ENCODE measurements at places on chromosomes 4 and X. TPM values are rescaled to one million over a fixed set of nuclear protein-coding genes. Genes with fewer than 3 reads are reported as not detected.

DNA sequence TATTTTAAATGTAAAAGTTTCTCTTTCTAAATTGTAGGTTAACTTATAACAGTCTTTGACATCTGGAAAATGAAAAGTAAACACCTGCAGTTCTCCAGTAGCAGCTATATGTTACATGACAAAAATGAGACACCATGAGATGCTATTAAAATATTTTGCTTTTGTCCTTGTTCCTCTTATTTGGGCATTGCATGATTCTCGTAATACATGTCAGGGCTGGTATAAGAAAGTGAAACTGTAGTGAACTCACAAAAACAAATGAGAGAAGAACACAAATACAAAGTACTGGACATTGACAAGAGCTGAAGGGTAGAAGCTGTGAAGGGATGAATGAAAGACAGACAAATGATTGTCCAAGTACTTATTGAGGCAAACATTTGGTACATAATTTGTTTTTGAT is 9.0 kb downstream of the GK2 start:
- DNase-seq = no peak

DNA sequence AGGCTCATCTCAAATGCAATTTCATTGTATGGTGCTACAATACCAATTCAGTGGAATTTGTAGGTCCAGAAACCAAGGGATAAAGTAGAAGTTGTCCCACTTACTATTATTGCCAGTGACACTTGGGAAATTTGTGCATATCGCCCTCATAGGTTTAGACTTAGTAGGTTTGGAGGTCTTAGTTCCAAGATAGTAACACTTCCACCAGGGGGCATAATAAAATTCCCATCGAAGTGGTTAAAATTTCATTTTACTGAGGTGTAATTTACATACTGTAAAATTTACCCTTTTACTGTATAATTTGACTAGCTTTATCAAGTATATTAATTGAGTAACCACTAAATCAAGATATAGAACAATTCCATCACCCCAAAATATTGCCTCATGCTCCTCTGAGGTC is 174.6 kb downstream of the INPP4B start:
- no peak for DNase-seq

PTTG2 gene
- total RNA-seq = not detected

DNA sequence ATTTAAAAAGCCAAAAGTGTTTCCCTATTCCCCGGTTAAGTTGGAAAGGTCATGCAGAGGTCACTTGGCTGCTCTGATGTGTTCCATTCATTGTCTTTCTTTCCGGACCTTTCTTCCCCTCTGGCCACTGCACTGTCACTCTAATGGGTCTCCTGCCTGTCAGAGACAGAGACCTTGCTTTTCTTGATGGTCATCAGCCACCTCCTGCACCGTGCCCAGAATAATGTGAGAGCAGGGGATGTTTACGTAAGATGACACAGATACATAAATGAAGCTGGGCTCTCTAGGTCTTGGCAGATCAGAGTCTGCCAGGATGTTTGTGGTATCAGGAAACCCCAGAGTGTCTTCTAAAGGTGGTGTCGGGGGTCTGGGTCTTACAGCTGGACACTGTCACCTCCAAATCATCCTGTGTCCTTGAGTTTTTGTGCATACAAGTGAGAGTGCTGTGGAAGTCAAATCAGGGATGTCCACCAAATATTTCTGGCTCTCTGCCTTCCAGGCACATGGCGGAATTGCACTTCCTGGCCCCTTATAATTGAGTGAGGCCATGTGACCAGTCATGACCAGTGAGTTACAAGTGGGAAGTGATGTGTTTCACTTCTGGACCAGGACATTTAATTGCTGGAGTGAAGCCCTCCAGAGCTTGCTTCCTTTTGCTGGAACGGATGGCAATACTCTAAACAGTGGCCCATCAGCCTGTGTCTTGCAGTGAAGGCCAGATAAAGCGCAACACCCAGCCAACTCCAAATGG is 130.6 kb upstream of the ATP6AP2 start:
- no peak for DNase-seq

DNA sequence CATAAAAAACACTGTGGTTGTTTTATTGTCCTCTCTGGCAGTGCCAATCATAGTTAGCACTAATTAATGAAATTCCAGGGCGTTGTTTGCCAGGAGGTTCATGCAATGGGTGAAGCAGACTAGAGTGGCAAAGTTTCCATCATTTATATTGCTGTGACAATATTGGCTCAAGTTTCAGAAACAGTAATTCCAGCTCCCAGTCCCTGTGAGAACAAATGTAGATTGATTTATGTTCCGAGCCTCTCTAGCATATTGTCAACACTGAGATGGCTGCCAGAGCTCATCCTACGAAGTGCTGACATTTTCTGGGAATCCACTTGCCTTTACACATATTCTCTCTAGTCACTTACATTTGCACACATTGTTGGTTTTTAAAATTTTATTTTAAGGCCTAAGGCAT is 440.0 kb upstream of the IGFBP7 start:
- DNase-seq = no peak

- no peak for DNase-seq
Observed at GRCh38 chrX:106932492-106932923, 12.3 kb downstream of the CLDN2 start.

GRCh38 chr4:81921751-81922159 is 450.0 kb upstream of the RASGEF1B start:
- no peak for DNase-seq

CLCN5 gene
- total RNA-seq = 2.9 TPM

GRCh38 chr4:11418610-11419009 is 10.1 kb downstream of the HS3ST1 start:
- DNase-seq = peak; percentile 18

BMPR1B gene
- not detected for total RNA-seq

ZNF732 gene
- total RNA-seq = not detected

DNA sequence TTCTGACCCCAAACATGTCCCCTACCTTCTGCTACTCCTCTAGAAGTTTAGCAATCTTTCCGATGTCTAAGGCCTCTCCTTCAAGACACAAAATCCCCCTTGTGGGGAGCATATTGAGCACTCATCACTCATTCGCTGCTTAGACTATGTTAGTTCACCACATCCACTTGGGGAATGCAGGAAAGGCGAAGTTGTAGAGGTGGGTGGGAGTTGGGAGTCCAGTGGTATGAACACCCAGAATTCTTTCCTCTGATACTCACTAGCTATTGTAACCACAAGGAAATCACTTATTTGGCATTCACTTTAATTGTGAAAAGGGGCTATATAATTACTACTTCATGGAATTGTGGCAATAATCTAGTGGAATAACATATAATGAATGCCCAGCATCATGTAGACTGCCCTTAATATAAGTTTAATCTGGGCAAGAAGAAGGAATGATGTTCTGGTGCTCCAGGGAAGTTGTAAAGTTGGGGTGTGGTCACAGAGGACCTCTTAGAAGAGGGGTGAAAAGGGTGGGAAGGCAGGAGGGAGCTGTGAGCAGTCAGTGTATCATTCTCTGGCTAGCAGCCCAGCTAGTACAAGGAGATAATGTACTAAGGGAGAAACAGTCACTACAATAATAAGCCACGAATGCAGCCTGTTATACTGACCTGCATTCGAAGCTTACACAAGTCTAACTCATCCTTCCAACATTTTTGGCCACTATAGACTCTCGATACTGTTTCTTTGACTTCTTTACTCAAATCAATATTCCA is 468.2 kb upstream of the DIPK2B start:
- DNase-seq = no peak

SPATA4 gene
- total RNA-seq = not detected

- DNase-seq = no peak
Observed at GRCh38 chrX:70132877-70133302, 357 bp upstream of the IGBP1 start.

GRCh38 chr4:173857828-173858227 is 327.8 kb upstream of the HAND2 start:
- no peak for DNase-seq

DNA sequence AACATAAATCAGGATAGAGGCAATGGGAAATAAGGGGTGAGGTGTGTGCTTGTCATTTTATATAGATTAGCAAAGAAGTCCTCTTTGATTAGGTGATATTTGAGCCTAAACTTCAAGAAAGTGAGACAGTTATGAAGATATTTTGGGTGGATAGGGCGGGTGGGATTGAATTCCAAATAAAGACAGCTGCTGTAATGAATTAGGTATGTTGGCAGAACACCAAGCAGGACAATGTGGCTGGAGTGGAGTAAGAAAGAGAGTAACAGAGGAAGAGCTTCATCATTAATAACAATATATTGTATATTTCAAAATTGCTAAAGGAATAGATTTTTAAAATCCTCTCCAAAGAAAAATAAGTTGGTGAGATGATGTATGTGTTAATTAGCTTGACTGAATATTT is 91.0 kb upstream of the CENPE start:
- no peak for DNase-seq

- DNase-seq = no peak
Observed at GRCh38 chr4:151163855-151164254, 64.4 kb downstream of the RPS3A start.

DNA sequence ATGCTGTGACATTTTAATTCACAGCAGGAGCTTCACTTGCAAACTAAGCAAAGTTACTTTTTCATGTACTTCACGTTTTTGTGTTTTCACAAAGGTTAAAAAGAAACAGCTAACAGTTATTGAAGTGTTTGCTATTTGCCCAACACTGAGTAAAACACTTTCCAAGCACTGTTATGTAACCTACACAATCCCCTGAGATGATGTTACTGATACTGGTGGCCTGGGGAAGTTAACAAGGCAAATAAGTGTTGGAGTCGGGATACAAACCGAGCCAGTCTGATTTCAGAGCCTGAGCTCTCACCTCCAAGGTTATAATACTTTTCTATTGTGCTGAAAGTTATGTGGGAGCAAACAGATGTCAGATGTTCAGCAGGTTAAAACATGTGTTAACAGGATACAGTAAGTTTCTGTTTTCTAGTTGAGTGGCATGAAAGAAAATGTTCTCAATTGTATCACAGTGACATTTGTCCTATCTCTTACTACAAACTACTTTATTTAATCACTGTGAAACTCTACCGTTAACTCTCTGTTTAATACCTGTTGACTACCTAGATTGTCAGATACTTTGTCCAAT is 3.9 kb upstream of the CXCL13 start:
- DNase-seq = no peak

GRCh38 chrX:32116047-32116446 is 1044.2 kb upstream of the FTHL17 start:
- DNase-seq = no peak

DNA sequence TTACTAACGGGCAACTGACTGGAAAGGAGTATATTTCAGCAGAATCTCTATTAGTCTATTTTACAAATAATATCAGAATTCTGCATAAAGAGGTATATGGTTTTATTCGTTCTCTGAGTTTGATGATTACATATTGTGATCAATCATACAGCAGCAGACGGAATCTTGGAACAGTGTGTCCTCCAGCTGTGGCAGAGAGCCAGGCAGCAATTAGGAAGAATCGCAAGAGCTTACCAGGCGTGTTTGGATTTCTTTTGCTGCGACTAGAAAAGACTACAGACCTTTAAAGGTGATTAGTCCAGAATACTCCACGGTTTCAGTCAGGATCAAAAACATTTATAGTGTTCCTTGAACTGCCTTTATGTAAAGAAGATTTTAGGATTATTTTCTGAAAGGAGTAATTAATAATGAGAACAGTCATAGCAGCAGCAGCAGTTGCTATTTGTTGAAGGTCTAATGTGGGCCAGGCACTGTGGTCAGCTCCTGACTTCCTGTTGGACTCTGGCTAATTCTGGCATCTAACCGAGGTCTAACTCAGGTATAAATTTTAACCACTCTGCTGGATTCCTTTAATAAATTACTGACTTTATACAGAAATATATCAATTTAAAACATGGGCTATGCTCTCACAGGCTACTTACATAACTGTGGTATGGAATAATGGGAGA is 225.3 kb upstream of the CXorf66 start:
- DNase-seq = no peak

- DNase-seq = peak; percentile 20
Observed at GRCh38 chr4:140157341-140157740, 3.4 kb upstream of the MAML3 start.

DNA sequence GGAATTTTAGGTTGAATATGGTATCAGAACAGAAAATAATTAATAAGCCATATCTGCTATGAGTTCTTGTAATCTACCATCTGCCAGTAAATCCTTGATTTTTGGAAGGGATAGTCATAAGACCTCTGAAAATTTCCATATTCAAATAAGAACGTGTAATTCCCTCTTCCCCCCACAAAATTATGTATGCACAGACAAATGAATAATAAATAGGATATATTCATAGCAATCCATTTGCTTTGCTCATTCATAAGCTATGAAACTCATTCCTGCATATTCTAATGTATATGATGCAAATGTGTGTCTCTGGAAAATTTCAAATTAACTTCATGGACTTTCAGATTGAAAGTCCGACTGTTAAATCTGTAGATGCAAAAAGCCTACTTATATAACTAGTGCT is 833.1 kb upstream of the GRID2 start:
- DNase-seq = no peak

- DNase-seq = no peak
Observed at GRCh38 chr4:109990261-109991257, 77.9 kb downstream of the EGF start.

DNA sequence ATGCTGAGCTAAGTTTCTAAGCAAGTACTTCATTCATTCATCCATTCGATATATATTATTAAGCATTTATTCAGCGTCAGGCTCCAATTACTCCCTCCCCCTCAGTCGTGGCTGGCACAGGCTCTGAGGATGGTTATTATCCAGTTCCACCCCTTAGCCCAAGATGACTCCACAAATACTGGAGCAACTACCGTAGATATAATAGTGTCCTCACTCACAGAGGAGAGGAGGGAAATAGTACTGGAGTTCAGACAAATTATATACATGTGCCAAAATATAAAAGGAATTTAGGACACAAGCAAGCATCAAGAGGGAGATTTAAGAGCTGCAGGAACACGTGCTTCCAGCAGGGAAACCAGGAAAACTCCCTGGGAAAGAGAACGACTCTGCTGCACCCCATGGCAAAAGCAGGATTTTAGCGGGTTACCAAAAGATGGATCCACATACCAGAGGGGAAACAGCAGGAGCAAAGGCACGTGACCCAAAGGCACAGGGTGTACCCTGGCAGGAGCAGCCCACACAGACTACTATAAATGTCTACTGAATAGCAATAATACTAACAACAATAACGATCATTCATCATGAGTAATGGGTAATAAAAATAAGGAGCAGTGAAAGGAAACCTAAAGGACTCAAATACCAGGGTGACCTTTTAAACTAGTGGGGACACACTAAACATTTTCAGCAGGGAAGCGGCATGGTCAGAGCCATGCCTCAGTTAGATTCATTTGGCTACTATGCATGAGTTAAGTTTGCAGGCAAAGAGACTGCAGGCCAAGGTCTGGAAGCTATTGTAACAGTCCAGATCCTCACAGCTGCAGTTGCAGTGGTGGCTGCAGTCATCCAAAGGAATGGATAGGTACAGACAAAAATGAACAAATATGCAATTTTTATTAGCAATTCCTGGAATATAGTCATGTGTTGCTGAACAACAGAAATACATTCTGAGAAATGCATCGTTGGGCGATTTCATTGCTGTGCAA is 153.7 kb downstream of the APBB2 start:
- DNase-seq = no peak

DNA sequence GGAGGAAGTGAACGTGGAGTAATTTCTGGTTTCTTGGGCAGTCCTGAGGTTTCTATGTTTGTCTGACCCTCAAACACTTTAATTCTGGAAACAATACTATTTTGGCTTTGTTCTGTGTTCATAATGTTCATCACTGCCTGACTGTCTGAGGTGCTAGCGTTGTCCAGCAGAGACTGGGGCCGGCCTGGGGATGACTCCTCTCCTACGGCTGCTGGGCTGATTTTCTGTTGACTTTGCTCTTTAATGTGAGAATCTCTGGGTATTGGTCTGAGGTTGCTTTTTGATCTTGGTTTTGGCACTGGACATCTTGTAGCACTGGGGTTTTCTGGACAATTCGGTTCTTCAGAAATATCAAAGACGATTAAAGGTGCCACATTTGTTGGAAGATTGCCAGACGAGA is 75.8 kb downstream of the RPS3A start:
- DNase-seq = no peak
